Central memory CD8-positive, alpha-beta T cell (primary cell): ENCODE measurements at places on chromosomes 16 and 17.

- no peaks in the 10 kb centered on the region for H3K36me3 ChIP-seq
- no peaks in the 10 kb centered on the region for H3K4me1 ChIP-seq
- H3K4me3 ChIP-seq, result no peak overlapping the region
- peaks cover 41% of the 10 kb centered on the region for H3K27me3 ChIP-seq
- no peak overlapping the region for H3K27ac ChIP-seq
- DNase-seq, result no peak
These were observed 12.3 kb upstream of the CDC42EP4 start for GRCh38 chr17:73324160-73324475.

DNA sequence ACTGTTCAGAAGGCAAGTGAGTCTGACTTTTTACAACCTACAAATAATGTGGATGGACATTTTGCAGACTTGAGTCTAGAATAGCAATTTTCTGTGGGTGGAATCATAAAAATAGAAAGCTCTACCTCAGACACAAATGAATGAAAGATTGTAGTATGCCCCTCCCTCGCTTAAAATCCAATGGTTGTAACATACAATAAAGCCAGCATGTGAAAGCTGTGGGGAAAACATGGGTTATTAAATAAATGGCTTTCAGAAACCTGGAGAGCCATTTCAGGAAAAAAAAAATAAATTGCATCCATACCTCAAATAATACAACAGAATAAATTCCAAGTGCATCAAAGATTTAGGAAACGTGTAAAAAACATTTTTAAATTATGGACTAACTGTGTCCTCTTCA lies 123.1 kb upstream of the MON1B start:
- no peaks in the 10 kb centered on the region for H3K4me1 ChIP-seq
- DNase-seq, result no peak
- no peaks in the 10 kb centered on the region for H3K27me3 ChIP-seq

DNA sequence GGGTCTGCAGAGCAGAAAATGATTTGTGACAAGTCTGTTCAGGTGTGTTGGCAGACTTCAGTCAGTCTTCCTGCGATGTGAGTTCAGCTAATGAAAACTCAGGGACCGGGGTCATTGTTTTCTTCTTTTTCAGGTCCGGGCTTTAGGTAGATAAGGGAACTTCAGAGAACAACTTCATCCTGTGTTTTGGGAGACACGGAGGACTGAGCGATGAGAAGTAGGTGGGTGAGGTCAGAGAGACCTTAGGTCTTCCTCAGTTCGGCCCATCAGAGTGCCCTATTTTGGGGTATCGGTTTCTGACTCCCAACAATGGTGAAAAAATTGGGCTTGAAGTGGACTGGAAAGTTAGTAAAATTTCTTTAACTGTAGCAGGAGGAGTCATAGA lies 88.9 kb upstream of the ATF7IP2 start:
- no peaks in the 10 kb centered on the region for H3K36me3 ChIP-seq
- H3K4me1 ChIP-seq, result no peaks in the 10 kb centered on the region
- no peak overlapping the region for H3K27ac ChIP-seq
- no peak overlapping the region for H3K4me3 ChIP-seq
- peaks cover 19% of the 10 kb centered on the region for H3K27me3 ChIP-seq
- DNase-seq, result no peak

- DNase-seq, result no peak
- H3K4me3 ChIP-seq, result no peak overlapping the region
- peaks cover 22% of the 10 kb centered on the region for H3K4me1 ChIP-seq
- H3K27me3 ChIP-seq, result no peaks in the 10 kb centered on the region
These were observed 5.8 kb downstream of the SRR start for GRCh38 chr17:2309338-2310154.

- peaks cover 10% of the 10 kb centered on the region for H3K36me3 ChIP-seq
- DNase-seq, result no peak
- no peaks in the 10 kb centered on the region for H3K27me3 ChIP-seq
- H3K4me1 ChIP-seq, result peaks cover 38% of the 10 kb centered on the region
These were observed 192.4 kb downstream of the SEC14L1 start for GRCh38 chr17:77332981-77333685.

- peak overlapping the region; percentile 30 for H3K27ac ChIP-seq
- H3K27me3 ChIP-seq, result no peaks in the 10 kb centered on the region
- peaks cover 47% of the 10 kb centered on the region for H3K4me1 ChIP-seq
These were observed 514 bp downstream of the THRA start for GRCh38 chr17:40063187-40063771.

DNA sequence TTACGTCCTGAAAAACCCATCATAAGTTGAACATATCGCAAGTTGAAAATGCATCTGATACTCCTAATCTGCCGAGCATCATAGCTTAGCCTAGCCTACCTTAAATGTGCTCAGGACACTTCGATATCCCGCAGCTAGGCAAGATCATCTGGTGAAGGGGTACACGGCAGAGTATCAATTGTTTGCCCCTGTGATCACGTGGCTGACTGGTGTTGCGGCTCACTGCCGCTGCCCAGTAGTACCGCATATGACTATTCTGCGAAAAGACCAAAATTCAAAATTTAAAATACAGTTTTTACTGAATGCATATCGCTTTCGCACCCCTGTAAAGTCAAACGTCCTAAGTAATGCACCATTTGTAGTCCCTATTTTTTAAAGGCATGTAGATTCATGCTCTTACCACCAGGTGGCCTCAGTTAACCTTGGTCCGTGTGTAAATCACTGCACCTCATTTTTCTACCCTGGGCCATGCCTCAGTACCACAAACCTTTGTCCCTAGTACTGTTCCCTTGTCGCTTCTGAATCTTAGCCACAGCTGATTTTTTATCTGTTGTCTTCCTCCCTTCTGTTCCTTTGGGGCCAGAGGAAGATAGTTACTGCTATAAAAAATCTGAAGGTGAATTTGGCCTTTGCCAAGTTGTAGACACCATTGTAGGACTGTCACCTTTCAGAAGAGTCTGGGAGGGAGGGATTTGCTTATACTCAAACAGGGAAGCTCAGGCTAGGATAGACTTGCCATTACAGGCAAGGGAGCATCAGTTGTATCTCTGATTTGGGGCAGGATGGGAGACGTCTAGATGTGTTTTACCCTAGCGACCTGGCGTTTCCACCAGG lies 34.4 kb downstream of the WWP2 start:
- H3K4me3 ChIP-seq, result no peak overlapping the region
- peaks cover 6% of the 10 kb centered on the region for H3K4me1 ChIP-seq
- no peaks in the 10 kb centered on the region for H3K27me3 ChIP-seq
- no peak overlapping the region for H3K27ac ChIP-seq

- H3K27me3 ChIP-seq, result no peaks in the 10 kb centered on the region
- no peak for DNase-seq
- H3K36me3 ChIP-seq, result peaks cover 11% of the 10 kb centered on the region
- no peak overlapping the region for H3K4me3 ChIP-seq
- H3K4me1 ChIP-seq, result no peaks in the 10 kb centered on the region
- H3K27ac ChIP-seq, result no peak overlapping the region
These were observed 19.0 kb upstream of the SMG8 start for GRCh38 chr17:59190806-59191205.
